Brain pericyte (primary cell): ENCODE measurements at places on chromosomes 12 and 14.

DNA sequence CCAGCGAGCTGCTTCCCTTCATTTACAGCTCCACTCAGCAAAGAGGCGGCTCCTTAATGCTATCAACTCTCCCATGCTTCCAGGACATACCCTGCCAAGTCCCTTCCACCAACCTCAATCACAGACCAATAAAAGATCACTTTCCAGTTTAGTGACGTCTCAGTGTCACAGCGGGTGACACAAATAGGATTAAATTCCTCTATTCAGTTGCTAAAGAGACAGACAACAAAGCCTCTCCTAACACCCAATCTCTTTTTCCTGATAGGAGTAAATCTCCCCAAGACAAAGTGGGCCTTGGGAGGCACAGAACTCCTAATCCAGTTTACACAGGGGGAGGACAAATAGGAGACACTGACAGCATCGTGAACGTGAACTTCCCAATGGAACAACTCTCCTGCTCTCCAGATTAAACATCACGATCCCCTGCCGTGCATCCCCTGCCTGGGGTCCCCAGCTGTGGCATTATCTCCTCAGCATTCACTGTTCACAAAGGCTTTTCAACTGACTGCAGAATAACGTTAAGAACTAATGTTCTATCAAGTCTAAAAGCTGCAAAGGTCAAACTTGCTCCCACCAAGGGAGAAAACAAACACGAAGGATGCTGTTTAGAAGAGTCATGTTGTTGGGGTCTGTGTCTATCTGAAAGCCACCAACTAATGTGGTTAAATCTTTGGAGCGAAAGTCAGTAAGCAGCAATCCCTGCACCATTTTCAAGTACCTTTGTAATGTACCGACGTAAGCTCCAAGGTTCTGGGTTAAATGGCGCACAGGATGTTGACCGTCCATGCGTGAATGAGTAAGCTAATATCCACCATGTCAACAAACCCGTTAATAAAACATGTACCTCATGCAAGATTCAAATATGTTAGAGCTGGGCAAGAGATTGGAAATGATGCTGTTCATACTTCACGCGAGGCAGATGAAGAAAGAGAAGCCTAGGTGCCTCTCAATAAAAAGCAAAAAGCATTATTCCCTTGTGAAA lies 31.5 kb downstream of the TMEM132D start:
- DNase-seq = no peak

DNA sequence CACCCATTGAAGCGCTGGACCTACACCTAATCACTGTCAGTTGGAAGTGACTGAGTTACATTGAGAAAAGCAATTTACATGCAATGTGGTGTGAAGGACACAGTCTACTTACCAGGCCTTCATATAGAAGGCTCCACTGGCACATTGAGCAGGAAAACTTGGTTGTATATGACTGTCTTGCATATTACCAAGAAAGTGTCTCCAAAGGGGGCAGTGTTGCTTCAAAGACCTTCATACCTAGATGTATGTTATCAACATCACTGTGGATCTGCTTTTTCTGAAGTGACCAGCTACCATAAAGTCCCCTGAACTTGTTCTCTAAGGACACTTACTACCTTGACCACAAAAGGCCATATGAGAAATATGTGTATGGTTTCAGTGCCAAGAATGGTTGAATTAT lies 64.1 kb downstream of the NELL2 start:
- no peak for DNase-seq

DNA sequence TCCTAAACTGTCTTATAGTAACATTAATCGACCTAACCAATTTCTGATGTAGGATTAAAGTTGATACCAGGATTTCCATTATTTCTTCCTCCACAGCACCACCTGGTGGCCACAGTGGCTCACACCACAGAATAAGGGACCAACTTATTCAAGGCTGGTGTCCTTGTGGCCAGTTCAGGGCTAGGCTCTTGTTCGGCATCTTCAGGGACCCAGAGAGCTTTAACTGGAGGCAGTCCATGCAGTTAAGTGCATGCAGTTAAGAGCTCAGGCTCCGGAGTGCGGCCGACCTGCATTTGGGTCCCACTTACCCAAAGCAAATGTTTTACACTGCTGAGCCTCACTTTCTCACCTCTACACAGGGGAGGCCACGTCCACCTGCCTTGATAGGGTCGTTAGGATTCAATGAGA lies 42.0 kb upstream of the GPR68 start:
- DNase-seq = peak; percentile 26

- DNase-seq = no peak
These were observed 136.5 kb downstream of the TGFB3 start for GRCh38 chr14:75845136-75845804.

DNA sequence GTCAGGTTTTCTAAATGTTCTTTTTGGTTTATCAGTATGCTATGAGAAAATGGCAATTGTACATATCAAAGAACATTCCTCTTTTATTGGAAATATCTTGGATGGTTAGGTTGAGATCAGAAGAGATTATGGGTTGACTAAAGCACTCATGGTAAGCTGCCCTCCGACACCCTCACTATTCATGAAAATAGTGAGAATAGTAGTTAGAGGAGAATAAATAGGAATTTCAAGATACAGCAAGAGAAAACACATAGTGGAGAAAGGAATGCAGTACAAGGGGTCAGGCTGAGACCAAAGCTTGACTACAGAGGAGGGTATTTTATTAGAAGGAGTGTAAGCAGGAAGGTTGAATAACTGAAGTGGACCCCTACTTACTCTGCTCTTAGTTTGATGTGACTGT lies 112.5 kb downstream of the PTPRQ start:
- no peak for DNase-seq

- no peak for DNase-seq
These were observed 210.6 kb upstream of the EGLN3 start for GRCh38 chr14:34161351-34162082.

GRCh38 chr14:73143003-73143402 lies 6.7 kb downstream of the PSEN1 start:
- no peak for DNase-seq

- DNase-seq = no peak
These were observed 71.6 kb downstream of the ERGIC2 start for GRCh38 chr12:29309320-29309902.
